Stimulated activated CD4-positive, alpha-beta T cell treated with anti-CD3 and anti-CD28 coated beads, Interleukin-15, amount 100 ng/mL, for 1 hour (primary cell): ENCODE measurements at places on chromosomes 3 and 15.

DNA sequence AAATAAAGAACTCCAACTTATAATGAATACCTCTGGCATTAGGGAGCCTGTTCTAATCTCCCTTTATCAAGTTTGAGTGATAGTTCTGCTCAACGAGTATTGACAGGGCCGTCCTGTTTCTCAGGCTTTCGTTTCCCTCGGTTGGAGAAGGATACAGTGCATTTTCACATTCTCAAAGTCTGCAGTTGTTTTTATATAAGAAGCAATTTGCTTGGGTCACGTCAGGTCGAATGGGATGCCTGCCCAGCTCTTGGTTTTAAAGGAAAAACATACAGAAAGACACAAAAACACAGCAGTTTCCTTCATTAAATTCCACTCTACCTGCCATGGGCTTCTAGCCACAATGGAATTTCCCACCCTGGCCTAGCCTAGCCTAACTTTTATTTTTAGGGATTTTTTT lies 366.3 kb downstream of the TIGIT start:
- DNase-seq: no peak

DNA sequence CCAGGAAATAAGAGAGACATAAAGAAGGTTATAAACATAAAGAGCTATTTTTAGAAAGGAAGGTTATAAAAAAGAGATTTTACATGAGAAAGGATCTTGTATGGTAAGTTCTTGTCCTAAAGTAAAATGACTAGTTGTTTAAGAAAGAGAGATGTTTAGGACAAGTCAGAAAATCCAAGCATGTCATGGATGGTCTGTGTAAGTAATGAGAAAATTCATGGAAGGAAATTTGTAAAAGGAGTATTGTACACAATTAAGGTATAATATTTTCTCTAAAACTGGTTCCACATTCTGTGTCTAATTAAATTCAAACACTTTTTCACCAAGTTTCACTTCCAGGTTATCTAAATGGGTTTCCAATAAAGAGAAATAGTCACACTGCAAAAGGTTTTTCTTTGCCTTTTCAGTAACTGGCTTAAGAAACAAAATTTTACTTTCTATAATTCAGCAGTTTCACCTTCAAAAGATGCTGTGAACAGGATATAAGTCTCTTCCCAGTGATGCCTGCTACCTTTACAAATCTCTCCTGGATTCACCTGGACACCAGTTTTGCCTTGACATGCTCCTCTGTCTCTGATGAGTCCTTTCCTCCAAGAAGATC lies 455.7 kb downstream of the ZIC1 start:
- DNase-seq: no peak

- no peak for DNase-seq
These were observed 61.8 kb downstream of the PCCB start for GRCh38 chr3:136311968-136312367.

DNA sequence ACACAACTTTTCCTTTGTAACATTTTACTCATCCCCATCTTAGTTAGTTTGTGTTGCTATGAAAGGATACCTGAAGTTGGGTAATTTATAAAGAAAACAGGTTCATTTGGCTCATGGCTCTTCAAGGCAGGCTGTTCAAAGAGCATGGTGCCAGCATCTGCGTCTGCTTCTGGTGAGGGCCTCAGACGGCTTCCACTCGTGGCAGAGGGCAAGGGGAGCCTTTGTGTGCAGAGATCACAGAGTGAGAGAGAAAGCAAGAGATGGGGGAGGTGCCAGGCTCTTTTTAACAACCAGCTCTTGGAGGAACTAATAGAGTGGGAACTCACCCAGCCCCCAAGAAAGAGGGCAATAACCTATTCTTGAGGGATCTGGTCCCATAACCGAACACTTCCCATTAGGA lies 23.1 kb downstream of the PLA2G4F start:
- DNase-seq: no peak

- DNase-seq: no peak
These were observed 46.2 kb downstream of the CTDSPL start for GRCh38 chr3:37907906-37908305.

DNA sequence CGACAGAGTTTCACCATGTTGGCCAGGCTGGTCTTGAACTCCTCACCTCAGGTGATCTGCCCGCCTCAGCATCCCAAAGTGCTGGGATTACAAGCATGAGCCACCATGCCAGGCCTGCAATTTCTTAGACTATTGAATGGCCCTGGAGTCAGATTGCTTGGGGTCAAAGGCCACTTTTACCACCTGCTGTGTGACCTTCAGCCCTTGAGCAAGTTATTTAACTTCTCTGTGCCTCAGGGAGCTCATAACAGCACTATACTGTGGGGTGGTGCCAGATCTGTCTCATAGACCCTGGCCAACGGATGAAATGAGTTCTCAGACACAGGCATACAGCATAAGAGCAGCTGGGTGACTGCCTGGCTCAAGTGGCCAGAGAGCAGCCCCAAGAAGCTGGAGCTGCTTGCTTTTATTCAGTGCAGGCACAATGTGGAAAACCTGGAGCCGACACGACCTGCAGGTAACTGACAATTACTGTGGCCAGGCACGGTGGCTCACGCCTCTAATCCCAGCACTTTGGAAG lies 44.9 kb upstream of the FURIN start:
- no peak for DNase-seq

- no peak for DNase-seq
These were observed 1.4 kb upstream of the HERC1 start for GRCh38 chr15:63835211-63835568.

DNA sequence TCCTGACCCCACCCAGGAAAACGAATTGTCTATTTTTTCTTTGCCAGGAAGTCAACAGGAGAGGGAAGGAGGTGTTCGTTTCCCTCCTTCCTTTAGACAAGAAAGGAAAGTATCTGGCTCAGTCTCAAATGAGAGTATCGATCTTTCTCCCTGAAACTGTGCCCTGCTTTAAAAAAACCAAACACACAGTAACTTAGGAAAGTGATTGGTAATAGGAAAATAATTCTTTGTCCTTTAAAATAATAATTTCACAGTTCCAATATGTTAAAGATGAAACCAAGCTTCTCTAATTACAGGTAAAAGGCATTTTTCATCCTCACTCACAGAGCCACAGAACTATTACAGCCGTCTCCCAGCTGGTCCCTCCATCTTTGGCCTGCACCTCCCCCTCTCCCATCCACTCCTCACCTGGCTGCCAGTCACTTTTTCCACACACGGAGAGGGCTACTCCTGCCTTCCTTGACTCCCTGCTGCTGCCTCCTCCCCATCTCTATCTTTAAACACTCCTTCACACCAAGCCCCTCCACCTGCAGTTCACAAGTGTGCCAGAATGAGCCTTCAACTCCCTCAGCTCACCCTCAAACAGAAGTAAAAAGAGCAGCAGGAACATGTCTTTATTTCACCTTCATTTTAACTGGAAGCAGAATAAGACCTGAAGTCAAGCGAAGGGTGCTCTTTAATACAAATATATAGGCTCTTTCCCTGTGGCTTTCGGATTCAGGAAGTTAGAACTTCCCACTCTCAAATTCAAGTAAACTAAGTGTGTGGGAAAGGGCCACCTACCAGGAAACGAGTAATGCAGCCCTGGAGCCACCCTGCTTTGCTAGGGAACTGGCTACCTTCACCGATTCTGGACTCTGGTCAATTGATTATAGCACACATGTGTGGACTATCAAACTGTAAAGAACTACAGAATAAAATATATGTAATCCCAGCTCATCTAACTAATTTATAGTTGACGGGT lies 116.4 kb downstream of the SENP2 start:
- DNase-seq: no peak

GRCh38 chr3:59559721-59560435 lies 510.1 kb upstream of the CFAP20DC start:
- no peak for DNase-seq

GRCh38 chr3:114428044-114428595 lies 134.3 kb downstream of the TIGIT start:
- no peak for DNase-seq

- no peak for DNase-seq
These were observed 327.8 kb upstream of the C2CD4B start for GRCh38 chr15:62492900-62493299.

GRCh38 chr3:6392123-6392522 lies 468.8 kb upstream of the GRM7 start:
- no peak for DNase-seq

DNA sequence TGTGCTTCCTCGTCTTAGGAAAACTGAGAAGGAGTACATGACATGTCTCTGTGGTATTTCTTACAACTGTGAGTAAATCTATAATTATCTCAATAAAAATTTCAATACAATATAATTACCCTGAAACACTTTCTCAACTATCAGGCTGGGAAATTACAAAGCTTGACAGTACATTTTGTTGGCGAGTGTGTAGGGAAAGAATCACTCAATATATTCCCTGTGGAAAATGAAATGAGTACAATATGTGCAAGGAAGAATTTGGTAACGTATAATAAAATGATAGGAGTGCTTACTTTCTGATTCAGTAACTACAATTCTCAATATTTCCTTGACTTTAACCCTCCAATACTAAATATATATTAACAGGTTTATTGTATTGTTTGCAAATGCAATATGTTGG lies 818.2 kb upstream of the CADM2 start:
- no peak for DNase-seq

- DNase-seq: no peak
These were observed 60.7 kb downstream of the ZBTB20 start for GRCh38 chr3:115086344-115086743.

DNA sequence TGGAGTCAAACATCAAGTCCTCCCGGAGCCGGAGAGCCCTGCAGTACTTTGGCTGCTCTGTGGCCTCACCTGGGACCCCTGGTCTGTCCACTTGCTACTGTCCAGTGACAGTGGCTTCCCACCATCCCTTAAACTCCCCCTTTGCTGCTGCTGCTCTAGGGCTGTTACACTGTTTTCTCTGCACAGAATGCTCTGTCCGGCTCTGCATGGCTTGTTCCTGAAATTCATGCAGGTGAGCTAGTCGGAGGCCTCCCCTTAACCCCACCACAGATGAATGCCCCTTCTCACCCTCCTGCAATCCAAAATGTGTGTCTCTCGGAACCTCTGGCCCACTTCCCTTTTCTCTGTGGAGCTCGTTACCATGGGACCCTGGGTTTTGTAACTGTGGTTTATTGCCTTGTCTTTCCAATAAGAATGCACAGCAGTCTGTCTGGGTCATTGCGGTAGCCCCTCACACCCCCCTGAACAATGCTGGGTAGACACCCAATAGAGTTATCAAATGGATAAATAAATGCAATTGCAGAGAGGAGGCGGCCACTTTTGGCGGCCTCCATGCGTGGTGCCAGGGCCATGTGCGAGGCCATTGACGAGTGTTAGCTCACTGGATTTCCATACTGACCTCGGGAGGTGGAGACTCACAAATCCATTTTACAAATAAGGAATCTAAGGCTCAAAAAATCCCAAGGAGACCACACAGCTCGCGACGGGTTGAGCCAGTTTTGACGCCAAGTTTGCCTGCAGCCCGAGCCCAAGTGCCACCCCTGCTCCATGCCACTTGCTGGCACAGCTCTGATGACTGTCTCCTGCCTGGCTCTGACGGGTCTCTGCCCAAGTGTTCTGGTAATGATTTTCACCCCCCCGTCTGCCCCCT lies 48.5 kb downstream of the RGMA start:
- no peak for DNase-seq

DNA sequence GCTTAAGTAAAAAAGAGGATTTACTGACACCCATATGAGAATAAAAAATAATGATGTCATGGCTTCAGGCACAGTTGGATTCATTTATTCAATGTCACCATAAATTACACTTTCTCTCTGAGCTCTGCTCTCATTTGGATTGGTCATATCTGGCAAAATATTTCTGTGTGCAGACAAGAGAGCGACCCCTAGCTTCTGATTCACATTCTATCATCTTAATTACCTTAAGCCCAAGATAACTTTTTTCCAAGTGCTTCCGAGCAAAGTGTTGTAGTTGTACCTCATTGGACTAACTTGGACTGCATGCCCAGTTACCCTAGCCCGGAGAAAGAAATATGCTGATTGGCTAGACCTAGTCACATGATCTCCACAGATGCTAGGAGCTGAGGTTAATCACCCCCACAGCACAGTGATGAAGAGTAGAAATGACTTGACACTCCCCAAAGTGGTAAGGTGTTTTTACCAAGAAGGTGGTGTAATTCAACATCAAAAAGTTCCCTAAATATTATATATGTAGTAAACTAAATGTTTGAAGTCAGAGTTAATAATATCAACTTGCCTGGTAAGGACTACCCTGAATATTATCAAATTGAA lies 552.2 kb upstream of the SUCLG2 start:
- DNase-seq: no peak

DNA sequence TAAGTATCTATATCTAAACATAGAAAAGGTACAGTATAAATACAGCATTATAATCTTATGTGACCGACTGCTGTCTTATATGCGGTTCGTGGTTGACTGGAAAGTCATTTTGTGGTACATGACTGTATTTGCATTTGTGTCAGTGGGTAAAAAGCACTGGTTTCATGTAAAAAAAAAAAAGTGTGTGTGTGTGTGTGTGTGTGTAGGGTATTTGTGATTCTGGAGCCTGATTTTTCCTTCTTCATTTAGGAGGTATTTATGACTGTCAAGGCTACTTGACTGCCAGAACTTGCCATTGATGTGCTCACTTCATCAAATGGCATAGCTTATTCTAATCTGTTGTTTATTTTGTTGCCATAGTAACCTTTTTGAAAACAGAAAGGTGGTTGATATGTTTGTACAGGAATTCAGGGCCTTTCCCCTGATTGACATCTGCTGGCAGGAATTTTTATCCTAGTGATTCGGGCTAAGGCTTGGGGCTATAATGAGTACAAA lies 63.2 kb downstream of the AKAP13 start:
- no peak for DNase-seq

DNA sequence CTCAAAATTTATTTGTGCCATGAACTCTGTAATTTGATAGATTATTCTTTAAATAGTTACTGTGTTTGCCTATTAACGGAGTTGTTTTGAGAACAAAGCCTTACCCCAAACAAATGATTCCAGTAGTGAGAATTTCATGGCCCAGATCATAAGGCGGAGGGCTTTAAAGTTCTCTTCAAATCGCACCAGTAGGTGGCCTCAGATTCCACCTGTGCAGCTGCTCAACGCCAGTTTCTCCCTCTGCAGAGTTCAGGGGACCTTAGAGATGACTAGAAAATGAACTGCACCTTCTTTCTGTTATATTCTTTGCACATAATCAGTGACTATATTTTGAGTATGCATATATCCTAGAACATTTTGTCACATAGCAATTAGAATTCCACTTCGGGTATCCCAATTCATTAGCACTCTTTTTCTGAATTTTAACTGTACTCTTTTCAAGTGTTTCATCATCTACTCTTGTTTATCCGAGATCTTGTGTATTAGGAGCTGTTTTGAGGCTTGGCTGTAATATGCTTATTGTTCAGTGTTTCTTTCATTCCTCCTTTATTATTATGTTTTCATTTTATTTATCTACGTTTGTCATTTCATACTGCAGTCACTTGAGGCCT lies 232.6 kb upstream of the CHRM5 start:
- DNase-seq: no peak

DNA sequence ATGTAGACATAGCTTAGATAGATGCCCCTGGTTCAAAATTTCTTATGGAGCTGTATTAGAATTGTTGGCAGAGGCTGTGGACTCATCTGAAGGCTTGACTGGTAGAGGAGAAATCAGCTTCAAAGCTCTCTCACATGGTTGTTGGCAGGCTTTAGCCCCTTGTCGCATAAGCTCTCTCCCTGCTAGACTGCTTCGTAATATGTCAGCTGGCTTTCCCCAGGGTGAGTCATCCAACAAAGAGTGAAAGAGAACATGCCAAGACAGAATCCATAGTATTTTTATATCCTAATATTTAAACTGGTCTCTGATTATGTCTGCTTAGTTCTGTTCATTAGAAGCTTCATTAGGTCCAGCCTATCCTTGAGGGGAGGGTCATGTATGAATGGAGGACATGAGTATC lies 427.4 kb upstream of the NAALADL2 start:
- no peak for DNase-seq
